ENCODE measurements at places on chromosomes 7 and 10. TPM values are rescaled to one million over a fixed set of nuclear protein-coding genes. Genes with fewer than 3 reads are reported as not detected.

Gene MNX1
- total RNA-seq: not detected

Gene KIAA1549
- 1.5 TPM for total RNA-seq

DNA sequence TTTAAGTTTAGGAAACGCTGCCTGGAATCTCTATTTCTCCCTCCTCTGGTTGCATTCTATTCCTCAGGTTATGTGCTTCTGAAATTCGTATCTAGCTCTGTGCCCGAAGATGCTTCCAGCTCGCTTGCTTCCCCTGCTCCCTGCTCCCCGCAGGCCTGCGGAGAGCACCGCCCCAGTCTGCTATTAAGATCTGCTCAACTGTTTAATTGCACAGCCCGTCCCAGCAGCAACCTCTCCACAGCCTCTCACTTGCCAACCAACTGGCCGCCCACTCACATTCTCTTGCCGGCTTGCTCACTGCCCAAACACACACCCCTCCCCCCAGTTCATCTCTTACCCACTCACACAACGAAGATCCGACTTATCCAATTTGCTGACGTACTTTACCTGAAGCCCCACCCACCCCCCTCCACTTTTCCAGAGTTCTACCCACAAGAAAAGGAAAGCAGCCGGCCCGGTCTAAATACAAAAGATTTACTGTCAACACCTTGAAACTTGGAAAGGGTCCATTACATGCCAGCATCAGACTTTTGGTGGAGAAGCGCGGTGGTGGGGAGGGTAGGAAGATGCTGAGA, 167.3 kb upstream of the KLF14 start:
- DNase-seq: no peak
- no peak overlapping the region for H3K4me3 ChIP-seq
- H3K36me3 ChIP-seq: peaks cover 72% of the 10 kb centered on the region
- peaks cover 77% of the 10 kb centered on the region for H3K4me1 ChIP-seq
- no peaks in the 10 kb centered on the region for H3K27me3 ChIP-seq
- H3K27ac ChIP-seq: peak overlapping the region; percentile 68

DNA sequence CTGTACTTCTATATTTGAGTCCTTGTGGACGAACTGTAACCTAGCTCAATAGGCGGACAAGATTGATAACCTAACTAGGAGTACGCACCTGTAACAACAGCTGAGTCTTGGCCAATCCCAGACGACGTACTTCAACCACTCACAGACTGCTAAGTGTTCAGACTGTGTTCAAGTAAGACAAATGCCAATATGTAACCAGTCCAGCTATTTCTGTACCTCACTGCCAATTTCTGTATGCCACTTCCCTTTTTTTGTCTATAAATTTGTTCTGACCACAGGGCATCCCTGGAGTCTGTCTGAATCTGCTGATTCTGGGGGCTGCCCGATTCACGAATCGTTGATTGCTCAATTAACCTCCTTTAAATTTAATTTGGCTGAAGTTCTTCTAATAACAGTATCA, 32.2 kb downstream of the HACD1 start:
- H3K4me3 ChIP-seq: no peak overlapping the region
- no peaks in the 10 kb centered on the region for H3K36me3 ChIP-seq
- peaks cover 6% of the 10 kb centered on the region for H3K27me3 ChIP-seq
- H3K4me1 ChIP-seq: peaks cover 7% of the 10 kb centered on the region

DNA sequence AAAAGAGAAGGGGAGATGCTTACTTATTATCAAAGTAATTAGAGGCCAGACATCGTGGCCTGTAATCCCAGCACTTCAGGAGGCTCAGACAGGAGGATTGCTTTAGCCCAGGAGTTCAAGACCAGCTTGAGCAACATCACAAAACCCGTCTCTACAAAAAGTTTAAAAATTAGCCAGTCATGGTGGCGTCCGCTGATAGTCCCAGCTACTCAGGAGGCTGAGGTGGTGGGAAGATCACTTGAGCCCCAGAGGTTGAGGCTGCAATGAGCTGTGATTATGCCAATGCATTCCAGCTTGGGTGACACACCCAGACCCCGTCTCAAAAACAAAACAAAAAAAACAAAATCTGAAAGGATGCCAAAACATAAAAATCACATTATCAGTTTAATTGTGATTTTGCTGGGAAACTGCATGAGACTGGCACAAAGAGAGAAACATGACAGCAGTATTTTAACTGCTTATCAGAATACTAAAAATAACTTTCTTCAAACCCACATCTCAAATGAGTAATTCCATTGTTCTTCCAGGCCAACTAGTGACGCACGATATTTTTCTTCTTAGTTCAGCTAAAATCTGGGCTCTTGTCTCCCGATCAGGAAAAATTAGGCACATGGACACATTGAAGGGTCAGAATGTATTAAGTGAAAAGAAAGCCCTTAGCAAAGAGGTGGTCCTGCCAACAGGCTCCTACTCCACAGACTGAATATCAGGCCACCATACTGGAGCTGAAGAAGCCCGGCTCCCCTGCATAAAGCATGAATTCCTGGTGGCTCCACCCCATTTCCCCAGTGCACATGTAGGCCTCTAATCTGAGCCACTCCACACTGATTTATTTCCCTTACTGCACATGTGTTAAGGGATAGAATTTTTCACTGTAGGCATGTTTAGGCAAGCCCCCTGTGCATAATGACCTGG, 9.6 kb upstream of the CCM2 start:
- peaks cover 28% of the 10 kb centered on the region for H3K4me1 ChIP-seq
- H3K36me3 ChIP-seq: peaks cover 18% of the 10 kb centered on the region
- DNase-seq: no peak
- no peak overlapping the region for H3K27ac ChIP-seq

DNA sequence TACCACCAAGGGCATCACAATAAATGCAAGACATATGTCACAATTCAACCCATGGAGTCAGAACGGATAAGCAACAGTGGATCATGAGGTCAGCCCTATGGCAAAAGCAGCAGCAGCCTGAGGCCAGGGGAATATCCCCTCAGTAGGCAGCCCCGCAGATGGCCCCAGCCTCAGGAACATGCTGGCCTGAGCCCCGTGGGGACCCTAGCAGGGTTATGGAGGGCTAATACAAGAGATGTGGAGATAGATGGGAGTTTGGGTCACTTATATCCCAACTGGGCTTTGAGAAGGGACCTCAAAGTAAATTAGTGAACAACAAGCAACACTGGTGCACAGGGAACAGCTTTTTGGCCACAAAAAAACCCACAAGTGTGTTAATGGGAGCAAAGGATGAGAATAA, 9.1 kb downstream of the TMEM72 start:
- H3K27me3 ChIP-seq: peaks cover 10% of the 10 kb centered on the region
- no peaks in the 10 kb centered on the region for H3K36me3 ChIP-seq
- no peak overlapping the region for H3K4me3 ChIP-seq
- DNase-seq: no peak
- H3K27ac ChIP-seq: no peak overlapping the region

DNA sequence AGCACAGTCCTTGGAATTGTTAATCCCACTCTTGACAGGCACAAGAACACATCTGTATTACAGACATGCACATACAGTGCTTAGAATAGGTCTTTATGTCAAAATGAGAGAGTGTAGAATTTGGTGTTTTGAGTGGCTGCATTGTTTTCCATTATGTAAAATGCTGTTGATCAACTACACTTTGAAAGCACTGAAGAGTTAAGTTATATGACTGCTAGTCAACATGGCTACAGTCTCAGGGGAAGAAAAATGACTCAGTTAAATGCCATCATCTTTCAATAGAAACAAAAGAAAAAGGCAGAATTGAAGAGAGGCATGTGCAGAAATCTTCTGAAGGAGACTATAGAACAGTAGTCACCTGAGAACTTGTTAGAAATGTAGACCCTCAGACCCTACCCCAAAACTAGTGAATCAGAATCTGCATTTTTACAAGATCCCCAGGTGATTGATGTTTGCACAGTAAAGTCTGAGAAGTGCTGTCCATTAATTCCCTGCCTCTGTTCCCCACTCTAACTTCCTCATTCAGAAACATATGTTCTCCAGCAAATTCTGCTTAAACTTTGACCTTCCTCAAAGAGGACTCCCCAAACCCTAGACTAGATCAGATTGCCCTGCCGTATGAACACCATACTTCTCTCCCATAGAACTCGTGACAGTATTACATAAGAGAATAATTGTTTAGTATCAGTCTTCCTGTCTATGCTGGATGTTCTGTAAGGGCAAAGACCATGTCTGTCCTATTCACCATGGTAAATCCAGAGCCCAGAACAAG, 16.0 kb downstream of the SND1 start:
- no peak for DNase-seq
- peak overlapping the region; percentile 21 for H3K27ac ChIP-seq
- H3K4me3 ChIP-seq: no peak overlapping the region
- peaks cover 46% of the 10 kb centered on the region for H3K36me3 ChIP-seq
- H3K27me3 ChIP-seq: no peaks in the 10 kb centered on the region

Data from activated CD8-positive, alpha-beta T cell treated with anti-CD3 and anti-CD28 coated beads, Interleukin-2, amount 10 ng/mL, durations not matched to agents 7 days and 5 days (primary cell).